CD4-positive, alpha-beta T cell treated with Interleukin-4 for 1 hour (primary cell): ENCODE measurements at places on chromosomes 1 and 21.

GRCh38 chr1:196007763-196008162 lies 600.5 kb downstream of the KCNT2 start:
- DNase-seq: no peak

DNA sequence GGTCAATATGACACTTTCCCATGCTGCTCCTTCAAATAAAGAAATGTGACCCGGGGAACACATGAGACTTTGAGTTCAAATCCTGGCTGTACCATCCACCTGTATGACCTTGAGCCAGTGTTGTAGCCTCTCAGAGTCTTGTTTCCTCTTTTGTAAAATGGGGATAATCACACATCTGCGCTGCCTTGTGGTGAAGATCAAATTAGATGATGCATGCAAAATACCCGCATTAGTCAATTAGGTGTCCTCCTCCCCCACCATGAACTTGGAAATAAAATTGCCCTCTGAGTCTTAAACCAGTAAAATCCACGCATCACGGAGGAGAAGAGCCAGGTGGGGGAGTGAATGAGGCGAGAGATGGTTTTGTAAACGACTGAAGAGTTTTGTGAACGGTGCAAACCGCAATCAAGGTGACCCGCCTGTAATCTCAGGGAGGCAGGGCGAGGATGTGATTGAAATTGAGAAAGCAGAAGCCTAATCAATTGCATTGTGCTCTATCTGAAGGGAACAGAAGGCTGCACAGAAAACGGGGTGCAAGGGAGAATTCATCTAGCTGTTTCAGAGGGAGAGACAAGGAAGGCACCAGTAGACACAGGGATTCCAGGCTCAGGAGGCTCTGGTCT lies 5.8 kb upstream of the AHDC1 start:
- DNase-seq: no peak

DNA sequence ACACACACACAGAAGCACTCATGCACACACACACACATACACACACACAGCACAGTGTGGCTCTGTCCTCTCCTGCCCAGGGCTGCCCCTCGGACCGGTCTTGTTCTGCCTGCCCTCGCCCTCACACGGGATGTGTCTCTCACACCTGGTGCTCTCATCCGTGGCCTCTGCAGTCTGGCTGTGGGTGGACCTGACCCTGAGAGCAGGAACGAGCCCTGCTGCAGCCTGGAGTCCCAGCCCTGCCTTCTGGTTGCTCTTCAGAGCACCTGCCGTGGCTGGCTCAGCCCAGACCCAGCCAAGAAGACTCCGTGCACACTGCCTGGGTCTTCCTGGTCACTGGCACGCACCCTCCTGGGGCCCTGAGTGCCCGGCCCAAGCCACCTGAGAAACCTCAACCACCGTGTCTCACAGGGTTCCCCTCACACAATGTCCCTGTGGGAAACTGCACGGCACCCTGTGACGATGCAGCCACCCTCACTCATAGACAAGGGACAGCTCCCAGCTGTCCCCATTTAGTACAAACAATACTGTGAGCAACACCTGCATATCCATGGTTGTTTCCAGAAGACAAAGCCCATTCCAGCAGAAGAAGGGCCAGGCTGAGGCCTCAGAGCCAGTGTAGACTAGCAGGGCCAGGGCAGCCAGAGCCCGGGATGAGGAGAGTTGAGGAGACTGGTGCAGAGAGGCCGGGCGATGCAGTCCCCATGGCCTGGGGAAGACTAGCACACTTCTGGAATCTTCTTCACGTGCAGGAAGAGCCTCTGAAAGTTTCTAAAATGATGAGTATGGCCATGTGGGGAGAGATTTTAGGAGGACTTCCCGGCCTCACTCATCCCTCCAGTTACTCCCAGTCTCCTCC lies 234.0 kb downstream of the NPHP4 start:
- DNase-seq: no peak

DNA sequence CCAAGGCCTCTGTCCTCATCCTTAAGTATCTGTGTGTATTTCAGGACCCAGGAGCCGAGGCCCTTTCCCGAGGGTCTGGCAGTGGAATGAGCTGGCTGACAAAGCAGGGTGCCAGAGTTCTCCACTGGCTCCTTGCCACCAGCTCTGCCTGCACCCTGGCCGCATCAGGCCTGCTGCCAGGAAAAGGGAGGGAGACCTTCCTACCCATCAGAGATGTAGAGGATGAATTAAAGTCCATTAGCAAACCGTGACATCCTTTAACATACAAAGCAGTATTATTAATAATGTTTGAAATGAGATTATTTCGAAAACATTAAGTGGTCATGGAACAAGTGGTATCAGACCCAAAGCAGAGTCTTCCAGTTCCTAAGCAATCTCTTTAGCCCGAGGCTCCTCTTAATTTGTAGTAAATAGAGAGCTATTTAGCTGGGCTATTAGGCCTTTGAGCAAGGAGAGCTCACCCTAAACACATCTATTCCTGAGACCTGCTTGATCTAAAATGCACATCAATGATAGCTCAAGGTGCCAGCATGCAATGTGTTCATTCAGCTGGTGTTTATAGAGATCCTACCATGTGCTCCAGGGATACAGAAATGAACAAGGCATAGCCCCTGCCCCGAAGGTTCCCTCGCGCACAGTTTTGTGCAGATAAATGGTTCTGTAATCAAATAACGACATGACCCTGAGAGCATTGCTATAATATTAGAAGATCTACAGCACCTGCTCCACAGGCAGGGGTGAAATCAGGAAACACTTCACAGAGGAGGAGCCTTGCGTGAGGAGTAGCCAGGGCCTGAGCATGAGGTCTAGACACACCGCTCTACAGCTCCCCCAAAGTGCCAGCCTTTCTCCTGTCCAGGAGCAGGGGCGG lies 44.0 kb downstream of the FAM163A start:
- DNase-seq: no peak

DNA sequence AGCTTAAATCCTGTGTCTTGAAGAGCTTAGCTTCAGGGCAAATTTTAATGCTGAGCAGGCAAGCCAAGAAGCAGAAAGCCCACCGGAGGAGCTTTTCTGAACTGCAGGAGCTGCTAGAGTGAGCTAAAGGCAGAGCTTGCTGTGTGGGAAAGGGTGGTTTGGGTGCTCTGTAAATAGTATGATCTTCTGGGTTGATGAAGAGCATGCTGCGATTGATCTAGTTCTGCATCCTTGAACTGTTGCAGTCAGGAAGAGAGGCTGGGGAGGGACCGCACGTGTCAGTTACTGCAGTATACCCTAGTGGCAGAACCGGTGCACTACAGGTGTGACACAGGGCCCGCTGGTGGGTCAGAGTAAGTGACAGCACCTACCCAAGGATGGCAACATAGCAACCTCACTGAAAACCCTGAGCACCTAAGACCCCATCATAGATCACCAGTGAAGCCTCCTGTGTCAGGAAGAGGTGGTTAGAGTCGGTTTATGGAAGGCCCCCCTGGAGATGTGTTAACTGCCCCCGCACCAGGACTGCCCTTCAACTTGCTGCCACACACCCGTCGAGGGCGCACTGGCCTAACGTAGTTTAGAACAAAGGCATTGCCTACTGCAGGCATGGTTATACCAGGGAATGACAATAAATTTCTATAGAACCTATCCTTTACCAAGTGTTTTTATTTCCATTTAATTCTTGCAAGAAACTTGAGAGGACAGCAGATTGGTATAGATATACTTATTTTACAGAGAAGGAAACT lies 146.0 kb upstream of the KIAA0040 start:
- DNase-seq: peak; percentile 44

GRCh38 chr21:43882952-43883545 lies 18.0 kb downstream of the AGPAT3 start:
- no peak for DNase-seq

GRCh38 chr1:29176576-29176975 lies 5.1 kb downstream of the SRSF4 start:
- no peak for DNase-seq

- peak; percentile 76 for DNase-seq
Measured at GRCh38 chr1:115727706-115728249, 40.7 kb downstream of the CASQ2 start.

- DNase-seq: no peak
Measured at GRCh38 chr1:202979459-202979858, 12.4 kb upstream of the CYB5R1 start.

- no peak for DNase-seq
Measured at GRCh38 chr1:101183388-101183699, 53.5 kb upstream of the S1PR1 start.

DNA sequence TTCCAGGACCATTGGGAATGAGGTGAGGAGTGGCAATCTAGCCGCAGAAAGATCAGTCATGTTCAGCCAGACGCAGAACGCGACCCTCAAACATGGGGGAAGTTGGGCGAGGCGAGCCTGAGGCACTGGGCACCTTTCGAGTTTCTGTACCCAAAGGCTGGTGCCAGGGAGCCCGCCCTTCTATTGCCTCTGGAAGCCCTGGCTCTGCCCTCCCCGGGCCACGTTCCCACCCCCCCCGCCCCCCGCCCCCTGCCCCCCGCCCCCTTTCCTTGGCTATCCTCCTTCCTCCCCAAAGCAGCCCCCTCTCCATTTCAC lies 2.2 kb upstream of the ZBTB7B start:
- DNase-seq: no peak

DNA sequence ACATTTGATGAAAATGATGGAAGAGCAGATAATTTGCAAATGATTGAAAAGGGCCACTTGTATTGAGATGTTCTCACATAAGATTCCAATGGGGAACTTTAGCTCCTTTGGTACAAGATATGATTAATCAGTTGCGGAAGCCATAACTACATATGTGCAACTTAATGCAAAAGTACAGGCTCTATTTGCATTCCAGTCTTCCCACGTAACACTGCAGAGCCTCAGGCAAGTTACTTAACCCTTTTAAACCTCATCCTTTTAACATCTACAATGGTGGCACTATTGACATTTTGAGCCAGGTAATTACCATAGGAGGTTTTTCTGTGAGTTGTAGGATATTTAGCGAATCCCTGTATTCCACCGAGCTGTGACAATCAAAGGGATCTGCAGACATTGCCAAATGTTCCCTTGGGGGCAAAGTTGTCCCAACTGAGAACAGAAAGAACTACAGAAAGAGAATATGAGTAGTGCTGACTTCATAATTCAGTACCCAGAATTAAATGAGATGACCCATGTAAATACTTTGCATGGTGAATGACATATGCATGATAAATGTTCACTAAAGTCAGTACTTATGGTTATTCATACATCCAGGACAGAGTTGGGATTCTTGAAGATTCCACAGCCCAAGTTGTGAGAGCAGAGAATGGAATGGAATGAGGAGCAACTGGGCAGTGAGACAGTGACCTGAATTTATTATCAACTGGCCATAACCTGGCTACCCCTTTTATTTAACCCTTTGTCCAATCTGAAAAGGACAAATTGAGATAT lies 62.6 kb downstream of the SPAG17 start:
- no peak for DNase-seq

DNA sequence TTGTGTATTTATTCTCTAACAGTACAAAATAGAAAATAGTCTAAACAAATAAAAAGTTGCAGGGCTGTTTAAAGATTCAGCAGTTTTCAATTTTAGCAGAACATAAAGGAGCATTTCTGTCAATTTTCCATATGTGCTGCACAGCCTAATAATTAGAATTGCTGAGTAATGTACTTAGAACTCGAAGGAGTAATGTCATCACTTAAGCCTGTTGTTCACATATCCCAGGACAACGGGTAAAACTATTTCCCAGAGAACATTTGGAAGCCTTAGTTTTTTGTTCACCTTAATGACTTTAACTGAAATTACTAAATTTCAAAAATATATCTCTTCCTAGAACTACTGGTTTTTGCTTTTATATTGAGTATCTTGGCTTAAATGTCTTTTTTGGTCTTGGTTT lies 81.6 kb downstream of the ZP4 start:
- no peak for DNase-seq

DNA sequence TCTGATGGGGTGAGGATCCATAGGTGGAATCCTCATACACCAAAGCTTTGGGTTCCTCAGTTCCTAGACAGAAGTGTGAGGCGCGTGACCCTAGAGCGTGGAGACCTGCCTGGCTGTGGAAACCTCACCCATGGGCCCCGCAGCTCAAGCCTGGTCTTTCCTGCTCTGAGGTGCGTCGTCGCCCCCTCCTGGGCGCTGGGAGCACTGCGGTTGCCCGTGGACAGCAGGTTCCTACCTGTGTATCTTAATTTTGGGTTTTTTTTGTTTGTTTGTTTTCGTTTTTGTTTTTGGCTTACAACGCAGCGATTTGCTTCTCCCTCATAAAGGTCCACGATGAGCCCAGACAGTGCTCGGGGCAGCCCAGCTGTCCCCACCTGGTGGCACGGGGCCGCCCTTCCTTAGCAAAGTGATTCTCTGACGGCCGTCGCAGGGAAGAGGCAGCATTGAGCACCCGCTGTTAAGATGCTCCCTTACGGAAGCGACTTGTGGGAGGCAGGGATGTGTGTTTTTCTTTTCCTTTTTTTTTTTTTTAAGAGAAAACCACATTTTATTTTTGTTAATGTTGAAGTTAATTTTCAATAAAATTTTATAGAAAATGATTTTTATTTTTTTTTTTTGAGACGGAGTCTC lies 36.5 kb upstream of the TRAPPC10 start:
- DNase-seq: peak; percentile 80

DNA sequence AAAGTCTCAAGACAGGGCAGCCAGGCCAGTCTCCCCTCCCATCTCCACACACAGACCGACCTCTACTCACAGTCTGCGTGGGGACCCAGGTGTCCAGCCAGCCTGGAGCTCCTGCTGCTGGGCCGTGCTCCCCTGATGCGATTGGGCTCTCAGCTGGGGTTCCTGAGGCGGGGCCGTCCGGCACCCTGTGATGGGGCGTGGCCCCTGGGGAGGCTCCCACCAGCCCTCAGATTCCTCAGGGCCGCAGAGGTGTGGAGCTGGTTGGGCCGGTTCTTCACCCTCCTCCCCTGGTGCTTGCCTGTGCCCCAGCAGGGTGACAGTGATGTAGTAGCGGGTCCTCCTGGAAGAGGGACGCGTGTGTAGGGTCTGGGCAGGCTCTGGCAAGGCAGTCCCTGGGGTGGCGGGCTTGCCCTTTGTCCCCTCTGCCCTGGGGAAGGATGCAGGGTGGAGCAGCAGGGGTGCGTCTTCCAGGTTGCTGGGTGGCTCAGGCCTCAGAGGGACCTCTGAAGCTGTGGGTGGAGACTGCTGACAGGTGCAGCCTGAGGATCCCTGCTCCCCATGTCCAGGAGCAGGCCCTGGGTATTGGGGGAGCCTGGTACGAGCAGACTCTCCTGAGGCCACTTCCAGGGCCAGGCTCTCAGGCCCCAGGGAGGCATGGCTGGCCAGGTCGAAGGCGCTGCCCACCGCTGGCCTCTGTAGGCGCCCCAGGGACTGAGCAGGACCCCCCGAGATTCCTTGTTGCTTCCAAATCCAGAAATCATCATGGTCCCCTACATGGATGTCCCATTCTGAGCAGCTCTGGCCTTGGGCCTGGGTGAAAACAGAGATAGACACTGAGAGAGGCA lies at the start of gene CRYBG2:
Gene CRYBG2, minus strand, starts transcription at position 155 of the 845 bp plus-strand sequence. CDS start 7,473 bp downstream, outside the sequence.
- DNase-seq: no peak

GRCh38 chr1:228096416-228097332 lies 6.5 kb downstream of the C1orf35 start:
- DNase-seq: no peak

DNA sequence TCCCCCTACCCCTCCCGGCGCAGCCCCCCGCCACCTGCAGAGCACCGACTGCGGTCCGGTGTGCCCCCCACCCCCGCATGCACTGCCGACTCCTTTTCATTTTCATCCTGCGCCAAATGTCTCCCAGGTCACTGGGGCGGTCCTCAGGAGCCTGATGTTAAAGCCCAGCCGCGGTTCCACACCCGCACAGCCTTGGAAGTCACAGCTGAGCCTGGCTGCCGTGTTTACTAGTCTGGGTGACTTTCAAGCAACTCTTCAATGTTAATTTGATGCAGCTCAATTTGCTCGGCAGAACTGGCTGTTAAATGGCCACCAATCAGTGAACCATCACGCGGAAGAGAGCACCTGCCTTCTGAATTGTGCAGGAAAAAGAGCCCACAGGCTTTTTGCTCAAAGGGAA lies 27.2 kb downstream of the THAP3 start:
- no peak for DNase-seq

- DNase-seq: no peak
Measured at GRCh38 chr1:222263791-222264190, 284.1 kb downstream of the HHIPL2 start.
